ENCODE measurements at places on chromosomes 1 and 21.

- DNase-seq: peak; percentile 71
Observed at GRCh38 chr21:17436626-17437111, 76.2 kb upstream of the CXADR start.

- no peak for DNase-seq
Observed at GRCh38 chr1:169762699-169763098, 28.8 kb upstream of the SELE start.

DNA sequence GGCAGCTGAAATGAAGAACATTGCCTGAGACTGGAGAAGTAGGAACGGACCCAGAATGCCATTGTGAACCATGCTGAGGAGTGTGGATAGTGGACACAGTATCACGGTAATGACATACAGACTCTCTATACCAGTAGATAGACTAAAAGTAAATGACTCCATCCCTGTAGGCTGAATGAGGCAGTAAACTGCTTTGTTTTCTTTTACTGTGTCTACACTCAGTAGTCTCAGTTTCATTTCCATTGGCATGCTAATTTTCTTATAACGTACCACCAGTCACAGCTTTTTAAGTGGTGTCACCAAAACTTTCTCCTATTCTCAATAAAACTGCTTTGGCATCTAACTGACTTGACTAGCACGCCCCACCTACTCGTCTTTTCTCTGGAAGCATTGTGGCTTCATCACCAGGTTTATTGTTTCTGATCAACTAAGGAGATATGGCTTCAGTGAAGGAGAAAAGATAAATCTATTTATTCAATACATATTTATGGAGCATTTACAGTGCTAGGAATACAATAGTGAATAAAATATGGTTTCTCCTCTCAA is 8.4 kb upstream of the ZNF697 start:
- DNase-seq: no peak

- no peak for DNase-seq
Observed at GRCh38 chr1:1424707-1425106, 3.6 kb upstream of the ANKRD65 start.

- DNase-seq: no peak
Observed at GRCh38 chr1:1670866-1671265, 12.1 kb upstream of the CDK11B start.

GRCh38 chr21:26965040-26965906 is 1.6 kb downstream of the ADAMTS5 start:
- DNase-seq: no peak

DNA sequence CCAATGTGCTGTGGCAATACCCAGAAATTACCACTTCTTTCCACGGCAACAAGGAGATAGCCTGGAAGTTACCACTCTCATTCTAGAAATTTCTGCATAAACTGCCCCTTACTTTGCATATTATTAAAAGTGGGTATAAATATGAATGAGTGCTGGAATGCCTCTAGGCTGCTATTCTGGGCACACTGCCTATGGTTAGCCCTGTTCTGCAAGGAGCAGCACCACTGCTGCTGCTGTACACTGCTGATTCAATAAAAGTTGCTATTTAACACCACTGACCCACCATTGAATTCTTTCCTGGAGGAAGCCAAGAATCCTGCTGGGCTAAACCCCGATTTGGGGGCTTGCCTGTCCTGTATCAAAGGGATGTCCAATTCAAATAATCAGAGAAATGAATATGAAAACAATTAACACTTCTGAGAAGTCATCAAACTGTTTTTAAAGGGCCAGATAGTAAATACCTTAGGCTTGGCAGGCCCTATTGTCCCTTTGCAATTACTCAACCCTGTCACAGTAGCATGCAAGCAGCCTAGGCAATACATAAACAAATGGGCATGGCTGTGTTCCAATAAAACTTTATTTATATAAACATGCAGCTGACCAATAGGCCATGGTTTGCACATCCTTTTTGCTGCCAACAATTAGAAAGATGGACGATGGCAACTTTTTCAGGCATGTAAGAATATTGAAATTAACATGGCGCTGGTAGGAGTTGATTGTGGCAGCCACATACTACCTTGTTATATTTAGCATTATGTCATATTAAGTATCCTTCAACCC is 369.4 kb upstream of the B3GALT2 start:
- DNase-seq: no peak

GRCh38 chr1:167683641-167684502 is 37.9 kb upstream of the MPZL1 start:
- DNase-seq: no peak

- DNase-seq: no peak
Observed at GRCh38 chr1:24923485-24924113, 6.5 kb downstream of the RUNX3 start.

- no peak for DNase-seq
Observed at GRCh38 chr1:219235903-219236481, 62.3 kb downstream of the LYPLAL1 start.

- no peak for DNase-seq
Observed at GRCh38 chr1:198269646-198269940, 112.8 kb downstream of the NEK7 start.
